Left lobe of liver (tissue), 2 donors: ENCODE measurements at places on chromosomes 6 and 20. TPM values are rescaled to one million over a fixed set of nuclear protein-coding genes. Genes with fewer than 3 reads are reported as not detected.

DNA sequence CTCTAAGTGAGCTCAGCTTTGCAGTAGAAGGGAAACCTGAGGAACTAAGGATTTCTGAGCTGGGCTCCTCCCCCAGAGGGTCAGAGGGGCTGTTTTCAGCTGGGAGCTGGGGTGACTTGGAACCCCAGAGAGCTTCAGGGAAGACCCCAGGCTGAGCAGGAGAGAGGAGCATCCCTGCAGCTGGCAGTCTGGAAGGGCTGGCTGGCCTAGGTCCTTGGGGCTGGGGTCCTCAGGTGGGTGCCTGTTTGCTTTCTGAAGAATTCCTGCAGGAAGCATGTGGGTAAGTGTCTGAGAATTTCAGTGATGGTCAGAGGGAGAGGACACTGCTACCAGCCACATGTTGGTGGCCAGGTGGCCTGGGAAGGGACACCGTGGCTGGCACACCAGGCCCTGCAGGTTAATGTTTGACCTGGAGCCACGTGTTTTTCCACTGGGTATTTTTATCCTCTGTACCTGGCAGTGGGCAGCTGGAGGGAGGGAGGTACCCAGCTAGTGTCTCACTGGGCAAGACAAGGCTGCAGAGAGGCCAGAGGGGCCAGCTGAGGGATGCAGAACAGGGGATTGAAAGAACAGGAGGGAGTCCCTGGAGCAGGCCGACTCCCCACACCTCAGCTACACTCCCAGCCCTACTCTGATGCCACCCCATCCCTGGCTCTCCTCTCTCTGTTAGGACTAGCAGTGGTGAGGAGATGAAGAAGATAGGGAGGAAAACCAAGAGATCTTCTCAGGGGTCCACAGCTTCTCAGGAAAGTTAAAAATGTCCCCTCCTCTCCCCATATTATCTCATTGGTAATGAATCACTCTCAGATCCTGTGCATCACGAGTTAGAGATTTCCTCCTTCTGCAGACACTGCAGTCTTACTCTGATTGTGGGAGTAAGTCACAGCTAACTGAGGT is 143.6 kb downstream of the VEGFA start:
- peak; percentile 96 for DNase-seq

GRCh38 chr6:166541876-166542579 is 44.5 kb downstream of the RAMACL start:
- no peak for DNase-seq

DNA sequence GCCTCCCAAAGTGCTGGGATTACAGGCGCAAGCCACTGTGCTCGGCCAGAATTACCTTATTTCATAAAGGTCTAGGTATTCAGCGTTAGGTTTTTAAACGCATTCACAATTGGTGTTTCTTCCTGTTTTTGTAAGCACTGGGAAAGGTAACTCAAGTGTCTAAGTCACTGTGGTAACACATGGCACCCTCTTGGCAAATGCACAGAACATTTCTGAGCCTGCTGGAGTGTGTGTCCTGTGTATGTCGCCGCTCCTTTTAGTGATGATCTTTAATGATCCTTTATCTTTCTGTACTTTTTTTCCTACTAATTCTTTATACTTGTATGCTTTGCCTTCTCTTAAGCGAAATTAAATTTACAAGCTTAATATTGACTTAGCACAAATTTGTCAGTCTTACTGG is 263.0 kb downstream of the ARID1B start:
- DNase-seq: no peak

GRCh38 chr6:26065952-26066380 is 21.3 kb upstream of the HFE start:
- peak; percentile 78 for DNase-seq

DNA sequence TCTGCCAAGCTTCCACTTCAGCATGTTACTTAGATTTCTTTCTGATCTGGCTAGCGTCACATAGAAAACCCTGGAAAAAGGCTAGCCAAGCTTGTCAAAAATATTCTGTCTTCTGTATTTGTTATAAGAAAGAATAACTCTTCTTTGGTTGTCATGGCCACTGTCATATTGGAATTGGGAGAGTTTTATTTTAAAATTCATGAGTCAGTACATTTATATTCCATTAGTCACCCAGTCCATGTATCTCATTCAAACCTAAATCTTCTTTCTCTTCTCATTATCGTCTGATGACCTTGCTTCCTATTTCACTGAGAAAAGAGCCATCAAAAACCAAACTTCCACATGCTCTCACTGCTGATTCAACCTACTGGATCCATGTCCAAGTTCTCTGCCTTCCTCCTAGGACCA is 65.7 kb downstream of the EPM2A start:
- no peak for DNase-seq

- peak; percentile 37 for DNase-seq
These were observed 79.8 kb upstream of the CD93 start for GRCh38 chr20:23165964-23166363.

DNA sequence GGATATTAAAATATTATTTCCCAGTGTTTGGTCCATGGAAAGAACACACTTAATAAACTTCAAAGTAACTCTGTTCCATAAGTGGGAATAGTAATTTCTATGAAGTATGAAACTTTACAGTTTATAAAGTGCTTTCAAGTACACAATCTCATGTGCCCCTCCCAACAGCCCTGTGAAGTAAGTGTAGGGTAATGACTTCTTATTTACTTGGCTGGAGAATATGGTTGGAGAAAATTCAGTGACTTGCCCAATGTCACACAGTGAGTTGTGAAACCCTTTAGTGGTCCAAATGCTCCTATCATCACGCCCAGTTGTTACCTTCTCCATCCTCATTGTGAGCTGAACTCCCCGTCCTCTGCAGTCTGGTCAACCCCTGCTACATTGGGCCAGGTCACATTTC is 141.2 kb downstream of the PDE7B start:
- DNase-seq: no peak

DNA sequence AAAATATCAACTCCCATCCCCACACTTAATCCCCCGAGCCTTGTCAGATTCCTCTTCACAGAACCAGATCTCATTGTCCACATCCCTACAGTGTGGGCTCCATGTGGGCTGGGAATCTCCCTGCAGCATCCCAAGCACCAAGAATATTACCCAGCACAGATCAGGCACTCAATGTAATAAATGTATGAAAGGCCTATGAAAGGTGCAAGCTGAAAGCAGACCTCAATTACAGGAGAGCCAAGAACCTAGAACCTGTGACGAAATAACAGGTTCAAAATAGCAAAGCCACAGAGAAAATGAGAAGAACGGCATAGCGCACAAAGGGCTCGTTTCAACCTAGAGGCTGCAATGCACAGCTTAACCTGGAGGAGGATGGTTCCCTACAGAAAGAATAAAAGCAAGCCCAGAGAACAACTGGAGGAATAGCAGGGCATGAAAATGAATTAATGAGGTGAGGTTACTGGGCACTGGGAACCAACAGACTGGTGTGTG is 3.1 kb downstream of the SLC23A2 start:
- no peak for DNase-seq

DNA sequence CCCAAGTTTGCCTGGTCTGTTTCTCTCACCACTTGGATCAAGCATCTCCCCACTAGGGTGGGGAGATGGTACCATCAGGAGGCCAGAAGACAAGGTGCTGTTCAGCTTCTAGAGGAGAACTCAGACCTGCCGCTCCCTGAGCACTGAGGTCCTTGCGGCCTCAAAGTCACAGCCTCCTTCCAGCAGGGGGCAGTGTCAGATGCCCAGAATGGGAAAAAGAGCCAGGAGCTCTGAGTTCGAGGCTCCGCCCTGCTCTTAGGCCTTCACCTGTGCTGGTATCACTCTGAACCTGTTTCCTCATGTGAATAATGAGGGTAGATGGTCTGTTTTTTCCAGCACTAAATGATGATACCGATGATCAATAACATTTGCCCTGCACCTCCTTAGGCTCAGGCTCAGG is 68.7 kb downstream of the TOX2 start:
- peak; percentile 40 for DNase-seq

DNA sequence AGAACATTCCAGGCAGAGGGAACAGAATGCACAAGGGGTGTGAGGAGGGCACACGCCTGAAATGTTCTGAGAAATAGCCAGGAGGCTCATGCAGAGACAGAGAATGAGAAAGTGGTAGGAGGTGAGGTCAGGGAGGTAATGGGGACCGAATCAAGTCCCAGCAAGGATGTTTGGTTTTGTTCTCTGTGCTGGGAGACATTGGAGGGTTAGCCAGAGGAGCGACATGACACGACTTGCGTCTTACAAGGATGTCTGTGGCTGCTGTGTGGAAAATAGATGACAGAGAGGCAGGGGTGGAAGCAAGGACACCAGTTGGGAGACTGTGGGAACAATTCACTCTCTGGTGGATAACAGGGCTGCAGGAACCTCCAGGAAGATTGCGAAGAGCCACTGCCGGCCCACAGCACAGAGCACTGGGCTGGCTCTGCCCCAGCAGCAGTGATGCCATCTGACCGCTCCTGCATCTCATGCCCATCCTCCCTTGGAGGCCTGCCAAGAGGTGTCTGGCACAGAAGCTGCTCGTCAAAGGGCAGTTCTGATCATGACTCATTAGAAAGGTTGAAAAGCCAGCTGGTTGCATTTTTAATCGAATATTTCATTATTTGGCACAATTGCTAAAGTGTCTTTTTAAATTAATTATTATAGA is 57.7 kb upstream of the CD83 start:
- peak; percentile 88 for DNase-seq

- DNase-seq: no peak
These were observed 156.7 kb downstream of the TAF4 start for GRCh38 chr20:61909028-61909427.

DNA sequence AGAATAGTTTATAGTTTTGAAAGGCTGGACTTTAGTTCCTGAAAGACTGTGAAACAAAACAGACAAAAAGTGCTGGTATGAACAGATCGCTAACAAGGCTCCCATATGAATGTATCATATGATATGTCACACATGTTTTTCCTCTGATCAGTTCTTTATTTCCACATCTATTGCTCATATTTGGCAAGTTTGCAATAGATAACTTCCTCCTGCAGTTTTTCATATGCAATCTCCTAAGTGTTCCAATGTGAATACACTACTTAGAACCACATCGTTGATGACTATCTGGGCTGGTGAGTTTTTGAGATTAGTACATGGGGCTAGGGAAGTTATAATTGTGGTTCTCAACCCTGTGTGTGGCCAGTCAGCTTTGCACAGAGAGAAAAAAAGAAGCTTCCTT is 23.1 kb downstream of the CRYBG1 start:
- no peak for DNase-seq

- no peak for DNase-seq
These were observed 17.6 kb upstream of the SNAI1 start for GRCh38 chr20:49964964-49965780.

GRCh38 chr20:62266340-62266739 is 28.0 kb downstream of the OSBPL2 start:
- no peak for DNase-seq

- peak; percentile 35 for DNase-seq
These were observed 127.9 kb downstream of the SLC23A2 start for GRCh38 chr20:4873396-4873795.

DNA sequence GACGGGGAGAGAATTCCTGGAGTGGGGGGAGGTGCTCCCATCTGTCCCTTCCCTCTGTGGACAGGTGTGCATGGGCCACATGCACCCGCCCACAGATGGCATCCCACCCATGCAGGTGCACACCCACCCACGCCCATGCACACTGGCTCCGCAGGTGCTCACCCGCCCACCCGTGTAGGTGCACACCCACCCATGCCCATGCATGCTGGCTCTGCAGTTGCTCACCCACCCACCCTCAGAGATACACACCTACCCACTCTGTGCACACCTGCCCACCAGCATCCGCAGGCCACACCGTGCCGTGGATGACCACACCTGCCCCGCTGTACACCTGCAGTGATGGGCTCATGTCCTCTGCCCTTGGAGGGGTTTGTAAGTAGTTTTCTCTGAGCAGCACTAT is 132.0 kb downstream of the PHACTR3 start:
- no peak for DNase-seq

- DNase-seq: no peak
These were observed 15.2 kb upstream of the MCCD1 start for GRCh38 chr6:31513456-31514165.

GRCh38 chr6:55979526-55979925 is 104.1 kb upstream of the BMP5 start:
- DNase-seq: no peak

- DNase-seq: peak; percentile 85
These were observed 20.1 kb downstream of the DIDO1 start for GRCh38 chr20:62906209-62906608.

DNA sequence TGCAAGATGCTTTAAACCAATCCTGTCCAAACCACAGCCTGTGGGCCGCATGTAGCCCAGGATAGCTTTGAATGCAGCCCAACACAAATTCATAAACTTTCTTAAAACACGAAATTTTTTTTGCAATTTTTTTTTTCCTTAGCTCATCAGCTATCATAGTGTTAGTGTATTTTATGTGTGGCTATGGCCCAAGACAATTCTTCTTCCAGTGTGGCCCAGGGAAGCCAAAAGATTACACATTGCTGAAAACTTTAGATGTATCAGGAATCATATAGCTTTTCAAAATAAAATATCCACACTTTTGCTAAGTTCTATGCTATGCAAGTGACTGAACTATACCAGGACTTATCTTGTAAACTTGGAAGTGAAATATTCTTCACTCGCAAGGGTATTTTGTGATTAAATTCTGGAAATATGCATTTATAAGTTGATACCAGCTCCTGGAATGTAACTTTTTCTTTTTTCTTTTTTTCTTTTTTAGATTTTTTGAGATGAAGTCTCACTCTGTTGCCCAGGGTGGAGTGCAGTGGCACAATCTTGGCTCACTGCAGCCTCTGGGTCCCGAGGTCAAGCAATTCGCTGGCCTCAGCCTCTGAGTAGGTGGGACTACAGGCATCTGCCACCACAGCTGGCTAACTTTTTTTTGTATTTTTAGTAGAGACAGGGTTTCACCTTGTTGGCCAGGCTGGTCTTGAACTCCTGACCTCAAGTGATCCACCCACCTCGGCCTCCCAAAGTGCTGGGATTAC is 49.8 kb downstream of the MTHFD1L start:
- DNase-seq: no peak

- no peak for DNase-seq
These were observed 1.2 kb downstream of the DDR1 start for GRCh38 chr6:30885481-30885998.

- DNase-seq: no peak
These were observed 88.1 kb downstream of the ERMARD start for GRCh38 chr6:169839493-169839892.

GRCh38 chr6:30357678-30358540 is 13.0 kb downstream of the RPP21 start:
- no peak for DNase-seq

- DNase-seq: no peak
These were observed 226.9 kb downstream of the CDC5L start for GRCh38 chr6:44614396-44614795.

DNA sequence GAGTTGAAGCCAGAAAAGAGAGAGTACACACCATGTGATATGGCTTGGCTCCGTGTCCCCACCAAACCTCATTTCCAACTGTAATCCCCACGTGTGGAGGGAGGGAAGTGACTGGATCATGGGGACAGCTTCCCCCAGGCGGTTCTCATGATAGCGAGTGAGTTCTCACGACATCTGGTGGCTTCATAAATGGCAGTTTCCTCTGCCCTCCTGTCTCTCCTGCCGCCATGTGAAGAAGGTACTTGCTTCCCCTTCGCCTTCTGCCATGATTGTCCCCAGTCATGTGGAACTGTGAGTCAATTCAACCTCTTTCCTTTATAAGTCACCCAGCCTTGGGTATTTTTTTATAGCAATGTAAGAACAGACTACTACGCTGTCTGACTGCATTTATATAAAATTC is 40.3 kb downstream of the TAF4 start:
- no peak for DNase-seq

- no peak for DNase-seq
These were observed 35.4 kb downstream of the CEP250 start for GRCh38 chr20:35490736-35491181.

VPS52 gene
- 30.2 TPM for total RNA-seq

FGD2 gene
- 10.3 TPM for total RNA-seq

RBM39 gene
- 102 TPM for total RNA-seq

PNLDC1 gene
- total RNA-seq: 0.23 TPM

PLCB4 gene
- 0.23 TPM for total RNA-seq

OR2B6 gene
- not detected for total RNA-seq

KHDC1 gene
- total RNA-seq: not detected
